Activated CD8-positive, alpha-beta memory T cell treated with anti-CD3 and anti-CD28 coated beads for 36 hours (primary cell): ENCODE measurements at places on chromosomes 12 and 14. TPM values are rescaled to one million over a fixed set of nuclear protein-coding genes. Genes with fewer than 3 reads are reported as not detected.

Gene VRTN
- not detected for total RNA-seq

Gene GNG2
- total RNA-seq, result 110 TPM

Gene LALBA
- not detected for total RNA-seq

Gene RNASE3
- total RNA-seq, result not detected

Gene NOC4L
- 59.9 TPM for total RNA-seq

Gene PPFIA2
- total RNA-seq, result not detected

Gene DIABLO
- total RNA-seq, result 58.2 TPM

Gene EPYC
- not detected for total RNA-seq

Gene FSCB
- not detected for total RNA-seq

Gene PPP4R3A
- 127 TPM for total RNA-seq

Gene PZP
- not detected for total RNA-seq

Gene TXNDC16
- total RNA-seq, result 5.2 TPM

Gene TMEM119
- not detected for total RNA-seq

Gene KRT75
- not detected for total RNA-seq
